ENCODE measurements at places on chromosomes 13 and 19.

DNA sequence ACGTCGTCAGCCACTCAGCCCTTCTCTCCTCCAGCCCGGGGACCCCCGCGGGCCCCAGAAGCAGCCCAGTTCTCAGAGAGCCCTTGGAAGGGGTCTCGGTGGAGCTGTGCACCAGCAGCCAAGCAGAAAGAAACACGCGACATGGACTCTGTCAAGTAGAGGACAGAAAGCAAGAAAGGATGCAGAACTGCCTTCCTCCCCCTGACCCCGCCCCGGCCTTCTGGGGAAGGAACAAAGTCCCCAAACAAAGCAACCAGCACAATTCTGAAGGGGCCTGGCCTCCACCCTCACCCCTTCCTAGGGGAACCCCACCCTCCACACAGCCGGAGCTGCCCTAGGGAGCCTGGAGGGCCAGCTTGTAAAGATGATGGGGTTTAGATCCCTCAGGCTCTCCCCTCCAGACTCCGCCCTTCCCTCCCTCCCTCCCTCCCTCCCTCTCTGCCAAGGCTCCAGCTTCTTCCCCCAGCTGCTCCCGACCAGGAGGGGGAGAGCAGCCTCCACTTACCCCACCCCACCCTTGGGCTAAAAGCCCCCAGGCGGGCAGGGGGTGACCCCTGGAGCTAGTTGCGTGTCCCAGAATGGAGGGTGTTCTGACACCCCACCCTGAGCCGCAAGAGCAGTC, 7.8 kb downstream of the LYL1 start:
- DNase-seq, result no peak

- no peak for DNase-seq
These were observed 488.8 kb downstream of the KCTD12 start for GRCh38 chr13:76397413-76397812.

DNA sequence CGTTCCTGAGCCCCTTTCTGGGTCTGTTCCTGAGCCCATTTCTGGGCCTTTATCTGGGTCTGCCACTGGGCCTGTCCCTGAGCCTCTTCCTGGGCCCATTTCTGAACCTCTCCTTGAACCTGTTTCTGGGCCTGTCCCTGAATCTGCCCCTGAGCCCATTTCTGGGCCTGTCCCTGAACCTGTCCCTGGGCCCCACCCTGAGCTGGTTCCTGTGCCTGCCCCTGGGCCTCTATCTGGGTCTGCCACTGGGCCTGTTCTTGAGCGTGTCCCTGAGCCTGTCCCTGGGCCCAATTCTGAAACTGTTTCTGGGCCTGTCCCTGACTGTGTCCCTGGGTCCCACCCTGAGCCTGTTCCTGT, 40.4 kb upstream of the GRTP1 start:
- DNase-seq, result peak; percentile 37

GRCh38 chr19:29189033-29189360, 24.0 kb downstream of the UQCRFS1 start:
- no peak for DNase-seq

DNA sequence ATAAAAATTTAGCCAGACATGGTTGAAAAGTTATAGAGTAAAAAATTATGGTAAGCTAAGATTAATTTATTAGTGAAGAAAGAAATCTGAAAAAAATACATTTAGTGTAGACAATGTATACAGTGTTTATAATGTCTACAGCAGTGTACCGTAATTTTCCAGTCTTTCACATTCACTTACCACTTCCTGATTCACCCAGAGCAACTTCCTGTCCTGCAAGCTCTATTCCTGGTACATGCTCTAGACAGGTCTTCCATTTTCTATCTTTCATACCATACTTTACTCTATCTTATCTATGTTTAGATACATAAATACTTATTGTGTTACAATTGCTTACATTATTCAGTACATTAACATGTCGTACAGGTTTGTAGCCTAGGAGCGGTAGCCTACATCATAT, 1387.8 kb upstream of the ATXN8OS start:
- DNase-seq, result no peak

DNA sequence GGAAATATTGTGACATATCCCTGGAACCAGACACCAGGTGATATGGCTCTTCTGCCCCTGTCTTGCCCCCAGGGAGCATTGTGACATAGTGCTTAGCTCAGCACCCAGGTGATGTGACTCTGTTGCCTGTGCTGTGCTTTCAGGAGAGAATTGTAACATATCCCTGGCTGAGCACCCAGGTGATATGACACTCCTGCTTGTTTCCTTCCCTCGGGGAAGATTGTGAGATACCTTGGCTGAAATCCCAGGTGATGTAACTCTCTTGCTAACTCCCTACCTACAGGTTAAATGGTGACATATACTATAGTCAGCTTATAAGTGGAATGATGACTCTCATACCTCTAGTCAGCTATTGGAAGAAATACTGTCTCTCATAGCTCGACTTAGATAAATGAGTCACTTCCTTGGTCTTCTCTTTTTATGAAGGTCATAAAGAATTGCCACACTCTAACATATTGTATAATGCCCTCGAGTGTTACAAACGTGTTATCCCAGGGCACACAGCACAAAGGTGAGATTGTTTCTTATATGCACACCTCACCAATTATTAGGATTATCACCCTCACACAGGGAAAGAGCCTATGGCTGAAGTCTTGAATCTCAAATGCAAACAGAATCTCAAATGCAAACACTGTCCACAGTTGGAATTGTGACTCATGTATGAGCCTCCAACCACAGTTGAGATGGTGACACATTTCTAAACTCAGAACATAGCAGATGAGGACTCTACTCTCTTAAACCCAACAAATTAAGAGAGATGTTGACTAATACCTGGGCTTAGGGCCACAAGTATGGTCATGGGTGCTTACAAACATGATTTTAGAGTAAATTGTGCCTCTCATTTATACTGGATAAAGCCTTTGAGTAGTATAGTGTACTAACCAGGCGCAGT, 32.7 kb upstream of the ZNF254 start:
- no peak for DNase-seq

DNA sequence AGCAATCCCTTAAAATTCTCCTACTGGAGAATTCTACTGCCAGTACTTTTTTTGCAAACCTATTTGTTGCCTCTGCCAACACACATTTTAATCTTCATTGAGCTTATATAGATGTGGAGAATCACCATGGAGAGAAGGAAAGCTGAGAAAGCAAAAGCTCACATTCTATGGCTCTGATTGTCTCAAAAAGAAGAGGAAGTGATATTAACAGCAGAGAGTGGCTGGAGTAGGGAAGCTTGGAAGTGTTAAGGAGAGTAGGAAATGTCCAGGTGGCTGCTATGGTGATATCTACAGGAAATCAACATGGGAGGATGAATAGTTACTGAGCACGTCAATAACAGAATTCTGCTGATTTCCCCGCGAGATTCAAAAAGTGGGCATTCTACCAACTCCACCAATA, 78.8 kb upstream of the TDRD3 start:
- no peak for DNase-seq

- no peak for DNase-seq
These were observed 251.6 kb upstream of the GPC6 start for GRCh38 chr13:92974905-92975429.

DNA sequence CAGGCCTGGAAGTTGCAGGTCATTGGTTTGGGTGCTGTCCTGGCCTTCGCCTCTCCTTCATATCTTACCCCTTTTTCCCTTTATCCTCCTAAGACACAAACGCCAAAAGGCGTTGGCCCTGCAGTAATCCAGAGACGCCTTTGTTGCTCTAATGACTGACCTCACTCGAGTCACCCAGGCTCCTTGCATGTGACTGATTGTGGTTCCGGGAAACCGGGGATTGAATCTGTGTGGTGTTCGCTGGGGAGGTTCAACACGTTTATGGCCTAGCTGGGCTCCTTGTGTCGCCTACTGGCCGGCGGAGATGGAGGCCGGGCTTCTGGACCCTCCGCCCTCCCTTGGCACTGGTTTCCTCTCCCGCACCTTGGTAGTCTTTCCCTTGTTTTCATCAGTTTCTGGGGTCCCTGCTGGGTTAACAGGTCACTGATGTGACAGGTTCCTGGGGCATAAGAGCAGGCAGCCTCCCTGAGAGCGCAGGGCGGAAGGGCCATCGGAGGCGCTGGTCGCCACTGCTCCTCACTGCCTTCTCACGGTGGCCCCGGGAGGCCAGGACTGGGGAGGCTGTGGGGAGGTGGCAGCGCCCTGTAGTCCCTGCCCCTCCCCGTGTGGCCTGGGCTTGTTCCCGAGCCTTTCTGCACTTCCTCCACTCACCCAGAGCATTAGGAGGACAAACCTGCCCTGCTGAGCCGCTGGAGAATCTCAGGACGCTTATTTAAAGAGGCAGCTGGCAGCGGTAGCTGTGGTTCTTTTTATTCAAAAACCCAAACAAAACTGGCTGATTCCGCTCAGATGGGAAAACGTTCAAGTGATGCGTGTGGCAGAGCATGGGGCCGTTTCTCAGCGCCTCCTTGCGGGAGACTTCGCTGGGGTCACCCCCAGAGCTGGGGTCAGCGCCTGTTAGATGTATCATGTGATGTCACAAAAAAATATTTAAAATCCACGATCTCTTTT, 18.1 kb upstream of the NDUFS7 start:
- DNase-seq, result no peak
